ENCODE measurements at places on chromosomes 4 and X.

- no peak for DNase-seq
Measured at GRCh38 chr4:176498617-176499256, 179.0 kb downstream of the SPCS3 start.

DNA sequence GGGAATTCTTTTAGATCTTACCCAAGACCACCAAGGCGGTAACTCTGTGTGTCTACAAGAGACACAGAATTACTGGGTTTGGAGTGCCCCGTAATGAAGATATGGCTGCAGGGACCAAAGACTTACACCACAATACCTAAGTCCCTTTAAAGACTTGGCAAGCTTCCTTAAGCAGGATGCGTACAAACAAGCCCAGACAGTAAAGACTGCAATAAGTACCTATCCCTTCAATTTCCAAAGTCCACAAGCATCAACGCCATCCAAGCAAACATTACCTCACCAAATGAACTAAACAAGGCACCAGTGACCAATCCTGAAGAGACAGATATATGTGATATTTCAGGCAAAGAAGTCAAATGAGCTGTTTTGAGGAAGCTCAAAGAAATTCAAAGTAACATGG is 42.3 kb upstream of the RNF128 start:
- no peak for DNase-seq

- no peak for DNase-seq
Measured at GRCh38 chr4:147480891-147481576, at the start of gene EDNRA. Gene EDNRA (plus strand): TSS chr4:147481097. CDS start chr4:147485682, 4,585 bp downstream.

DNA sequence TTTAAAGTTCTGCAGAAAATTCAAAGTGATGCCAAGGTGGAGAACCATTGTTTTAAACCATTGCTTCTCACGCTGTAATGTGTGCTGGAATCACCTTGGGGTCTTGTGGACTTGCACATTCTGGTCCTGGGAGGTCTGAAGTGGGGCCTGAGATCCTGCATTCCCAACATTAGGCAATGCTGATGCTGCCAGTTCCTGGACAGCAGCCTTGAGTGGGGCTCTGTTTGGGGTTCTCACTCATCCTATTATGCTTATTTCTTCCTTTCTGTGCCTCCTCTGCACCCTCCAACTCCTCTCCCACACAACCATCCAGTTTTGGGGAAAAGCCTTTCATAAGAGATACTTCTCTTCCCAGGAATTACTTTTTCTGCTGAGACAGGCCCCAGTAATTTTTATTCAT is 44.2 kb upstream of the RASSF6 start:
- DNase-seq: no peak

Measured in esophagus squamous epithelium (tissue), 5 donors.